ENCODE measurements at places on chromosomes 6 and 20.
A peak's percentile ranks its signal among the peaks of the same experiment; 100 is the strongest.

- no peak for DNase-seq
These were observed 114.8 kb downstream of the SCML4 start for GRCh38 chr6:107709341-107709740.

- DNase-seq, result no peak
These were observed 22.9 kb upstream of the TBC1D7 start for GRCh38 chr6:13351271-13351670.

- DNase-seq, result no peak
These were observed 29.5 kb upstream of the SIRPG start for GRCh38 chr20:1687053-1687452.

DNA sequence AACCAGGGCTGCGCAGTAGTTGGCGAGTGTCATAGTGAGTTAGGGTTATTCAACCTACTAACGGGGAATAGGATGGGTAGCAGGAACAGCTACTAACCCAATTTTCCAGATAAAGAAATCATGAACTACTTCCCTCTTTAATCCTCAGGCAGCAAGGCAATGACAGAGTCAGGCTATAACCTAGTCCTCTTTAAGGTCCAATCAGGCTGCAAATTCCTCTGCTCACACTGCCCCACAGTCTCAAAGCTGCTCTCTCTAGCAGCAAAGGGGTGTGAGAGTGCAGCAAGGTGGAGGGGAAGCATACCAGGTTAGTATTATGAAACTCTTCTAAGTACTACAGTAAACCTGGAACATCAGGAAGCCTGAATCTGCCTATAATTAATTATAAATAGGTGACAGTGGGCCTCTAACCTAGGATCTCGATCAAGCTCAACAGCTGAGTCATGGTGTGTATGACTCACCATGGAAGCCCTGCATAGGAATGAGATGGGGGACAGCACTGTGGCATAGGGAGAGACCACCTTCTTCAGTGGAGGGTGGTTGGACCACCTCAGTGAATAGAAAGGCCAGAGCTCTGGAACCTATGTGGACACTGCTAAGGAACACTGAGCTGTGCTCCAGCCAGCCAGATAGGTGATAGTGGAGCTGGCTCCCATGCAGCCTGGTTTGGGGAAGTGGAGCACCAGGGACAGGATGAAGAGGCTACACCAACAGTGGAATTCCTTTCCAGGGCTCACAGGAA is 7.9 kb downstream of the PEX6 start:
- DNase-seq, result no peak

DNA sequence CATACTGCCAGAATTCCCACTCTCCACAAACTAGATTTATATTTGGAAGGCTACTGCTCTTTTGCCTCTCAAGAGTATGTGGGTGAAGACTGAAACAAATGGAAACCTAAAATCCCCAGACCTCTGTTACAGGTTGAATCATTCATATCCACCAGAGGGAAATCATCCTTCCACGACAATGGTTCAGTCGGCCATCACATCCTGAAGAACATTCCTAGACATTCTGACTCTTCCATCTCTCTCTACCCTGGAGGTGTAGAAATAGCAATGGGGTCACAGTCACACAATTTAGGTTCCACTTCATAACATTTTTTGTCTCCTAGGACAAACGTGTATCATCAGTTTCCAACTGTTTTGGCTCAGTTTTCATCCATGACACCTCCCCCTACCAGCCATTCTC is 8.6 kb downstream of the GPX5 start:
- DNase-seq, result no peak

DNA sequence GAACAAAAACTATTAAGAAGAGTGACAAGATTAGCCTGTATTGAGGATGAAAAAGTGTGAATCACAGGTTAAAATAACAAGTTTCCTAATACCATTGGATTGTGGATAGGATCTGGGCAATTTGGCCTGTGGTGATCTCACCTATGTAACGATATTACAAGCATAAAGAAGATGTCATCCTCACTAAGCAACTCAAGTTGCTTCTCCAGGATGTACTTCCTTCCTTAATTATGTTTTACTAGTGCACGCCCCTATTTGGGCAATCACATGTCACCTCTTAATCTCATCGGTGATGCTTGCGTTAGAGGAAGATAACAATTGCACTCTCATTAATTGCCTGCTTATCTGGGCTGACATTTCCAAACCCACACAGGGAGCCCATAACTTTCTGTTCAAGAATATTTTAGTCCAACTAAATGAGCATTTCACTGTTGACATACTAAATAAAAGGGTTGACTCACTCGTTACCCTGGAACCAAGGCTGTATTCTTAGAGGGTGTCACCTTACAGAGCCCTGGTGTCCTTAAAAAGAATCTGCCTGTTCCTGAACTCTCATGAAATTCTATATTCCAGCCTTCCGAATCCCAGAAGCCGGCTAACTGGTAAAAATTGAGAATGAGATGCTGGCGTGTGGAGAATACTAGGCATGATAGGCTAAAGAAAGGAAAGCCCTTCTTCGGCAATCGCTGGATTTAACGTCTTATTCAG is 88.2 kb upstream of the ATXN1 start:
- no peak for DNase-seq

DNA sequence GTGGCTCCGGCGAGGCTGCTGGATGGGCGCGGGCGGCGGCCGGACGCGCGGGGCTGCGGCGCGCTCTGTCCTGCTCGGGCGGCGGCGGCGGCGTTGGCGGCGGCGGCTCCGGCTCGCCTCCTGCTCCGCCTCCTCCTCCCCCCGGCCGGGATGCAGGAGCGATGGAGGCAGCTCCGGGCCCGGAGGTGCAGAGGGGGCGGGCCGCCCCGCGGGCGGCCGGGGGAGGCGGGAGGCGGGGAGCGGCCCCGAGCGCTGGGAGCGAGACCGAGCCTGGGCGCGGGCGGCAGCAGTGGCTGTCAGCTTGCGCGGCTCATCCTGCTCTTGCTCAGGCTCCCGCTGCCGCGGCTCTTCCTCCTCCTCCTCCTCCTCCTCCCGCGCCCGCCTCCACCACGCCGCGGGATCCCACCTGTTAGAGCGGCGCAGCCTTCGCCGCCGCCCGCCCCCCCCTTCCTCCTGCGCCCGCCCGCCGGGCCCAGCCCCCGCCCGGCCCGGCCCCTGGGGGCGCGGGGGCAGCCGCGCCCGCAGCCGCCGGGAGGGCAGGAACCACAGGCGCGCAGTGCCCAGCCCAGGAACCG is at the start of gene NOL4L:
Gene NOL4L (minus strand): TSS at position 323 of the 575 bp plus-strand sequence. CDS start 443 bp downstream, outside the sequence.
- no peak for DNase-seq

GRCh38 chr6:55833284-55833683 is 42.1 kb downstream of the BMP5 start:
- DNase-seq, result no peak

- no peak for DNase-seq
These were observed 84.4 kb upstream of the STMND1 start for GRCh38 chr6:17017416-17017815.

- DNase-seq, result no peak
These were observed 101.7 kb upstream of the IYD start for GRCh38 chr6:150266963-150267685.

DNA sequence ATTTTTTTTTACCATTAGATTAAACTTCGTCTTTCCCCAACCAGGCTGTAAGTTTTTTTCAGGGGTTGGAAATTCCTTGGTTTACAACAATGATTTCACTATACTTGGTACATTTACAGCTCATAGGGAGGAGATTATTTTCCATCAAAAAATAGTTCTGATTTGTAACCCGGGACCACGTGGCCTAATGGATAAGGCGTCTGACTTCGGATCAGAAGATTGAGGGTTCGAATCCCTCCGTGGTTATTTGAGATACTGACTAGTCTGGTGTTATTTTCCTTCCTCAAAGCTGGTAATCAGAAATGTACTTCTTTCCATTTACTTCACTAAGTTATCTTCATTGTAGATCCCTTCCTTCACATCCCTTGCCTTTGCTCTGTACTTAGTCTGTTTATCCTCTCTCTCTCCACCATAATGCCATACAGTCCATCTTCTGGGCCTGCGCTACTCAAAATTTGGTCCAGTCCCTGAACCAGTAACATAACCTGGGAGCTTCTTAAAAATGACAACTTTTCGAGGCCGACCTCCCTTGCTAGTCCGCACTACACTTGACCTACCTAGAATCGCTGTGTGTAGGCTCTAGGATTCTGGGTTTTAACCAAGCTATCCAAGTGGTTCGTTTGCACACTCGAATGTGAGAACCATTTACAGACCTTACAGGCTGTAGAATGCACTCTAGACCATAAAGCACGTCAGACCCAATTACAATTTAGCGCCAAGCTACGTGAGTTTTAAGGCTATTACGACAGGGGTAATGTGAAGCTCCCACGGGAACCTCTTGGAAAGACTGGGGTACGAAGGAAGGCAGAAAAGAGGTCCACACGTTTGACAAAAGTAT is 42.1 kb upstream of the BTN3A2 start:
- DNase-seq, result peak; percentile 66

DNA sequence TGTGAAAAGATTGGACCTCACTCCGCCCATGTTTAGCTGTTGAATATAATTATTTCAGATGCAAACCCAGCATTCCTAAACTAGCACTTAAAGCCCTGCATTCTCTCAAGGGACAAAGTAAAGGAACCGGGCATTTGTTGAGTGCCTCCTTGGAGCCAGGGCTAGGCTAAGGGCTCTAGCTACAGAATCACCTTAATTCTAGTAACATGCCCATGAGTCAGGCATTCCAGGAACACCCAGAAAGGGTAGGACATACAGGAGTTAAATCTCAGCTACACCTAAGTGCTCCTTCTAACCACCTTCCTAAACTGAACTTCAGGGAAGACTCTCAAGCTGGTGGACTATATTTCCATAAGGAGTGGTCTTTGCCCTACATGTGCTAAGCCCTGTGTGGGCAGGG is 89.4 kb downstream of the SLC24A3 start:
- no peak for DNase-seq

DNA sequence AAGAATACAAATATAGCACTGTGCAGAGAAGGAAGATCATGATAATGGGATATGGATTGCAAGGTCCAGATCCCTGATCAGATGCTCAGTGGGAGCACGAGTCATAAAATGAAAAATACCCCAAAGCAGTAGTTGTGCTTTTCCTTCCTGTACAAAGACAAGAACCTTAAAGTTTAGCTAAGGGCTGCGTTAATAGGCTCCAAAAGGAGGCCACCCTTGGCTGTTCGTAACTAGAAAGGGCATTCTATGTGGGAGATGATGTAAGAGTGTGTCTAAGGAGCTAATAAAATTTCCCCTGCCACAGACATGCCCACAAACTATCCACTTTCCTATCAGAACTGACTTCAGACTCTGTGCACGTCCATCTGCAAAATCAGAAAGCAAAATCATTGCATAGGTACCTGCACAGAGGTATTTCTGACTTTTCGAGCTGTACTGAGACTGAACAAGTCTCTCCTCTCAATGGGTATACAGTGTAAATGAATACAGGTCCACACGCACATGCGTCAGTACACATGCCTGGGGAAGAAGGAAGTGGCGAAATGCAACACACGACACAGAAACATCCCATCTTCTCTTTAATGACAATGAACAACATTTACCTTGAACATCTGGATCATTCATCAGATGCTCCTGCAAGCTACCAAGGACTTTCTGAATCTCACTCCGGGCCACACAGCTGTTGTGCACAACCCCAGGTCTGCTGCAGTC is 16.9 kb upstream of the ANKRD60 start:
- no peak for DNase-seq

DNA sequence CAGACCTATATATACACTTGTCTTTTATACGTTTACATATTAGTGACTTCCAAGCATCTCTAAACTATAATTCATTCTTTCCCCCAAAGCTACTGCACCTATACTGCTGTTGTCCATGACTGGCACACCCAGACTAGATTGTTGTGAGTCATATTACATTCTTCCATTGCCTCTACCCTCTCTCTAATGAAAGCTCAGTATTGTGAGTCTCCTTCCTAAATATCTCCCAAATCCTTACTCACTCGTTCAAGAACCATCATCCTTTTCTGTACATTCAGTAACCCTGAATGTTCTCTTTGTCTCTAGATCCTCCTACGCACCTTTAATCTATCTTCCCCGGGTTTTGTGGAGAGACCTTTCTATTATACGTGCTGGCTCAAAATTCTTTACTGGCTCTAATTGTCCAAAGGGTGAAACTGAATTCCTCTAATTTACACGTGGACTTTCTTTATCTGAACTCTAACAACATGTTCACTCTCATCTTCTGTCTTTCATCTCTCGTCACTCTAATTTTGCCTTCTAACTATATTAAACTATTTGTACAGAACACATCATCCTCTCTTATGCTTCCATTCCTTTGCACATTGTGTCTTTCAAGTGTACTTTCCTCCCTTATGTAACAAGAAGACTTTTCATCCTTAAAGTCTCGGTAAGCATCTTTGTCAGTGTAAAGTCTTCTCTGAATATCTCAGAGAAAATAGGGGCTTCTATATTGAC is 109.3 kb downstream of the IBTK start:
- no peak for DNase-seq

DNA sequence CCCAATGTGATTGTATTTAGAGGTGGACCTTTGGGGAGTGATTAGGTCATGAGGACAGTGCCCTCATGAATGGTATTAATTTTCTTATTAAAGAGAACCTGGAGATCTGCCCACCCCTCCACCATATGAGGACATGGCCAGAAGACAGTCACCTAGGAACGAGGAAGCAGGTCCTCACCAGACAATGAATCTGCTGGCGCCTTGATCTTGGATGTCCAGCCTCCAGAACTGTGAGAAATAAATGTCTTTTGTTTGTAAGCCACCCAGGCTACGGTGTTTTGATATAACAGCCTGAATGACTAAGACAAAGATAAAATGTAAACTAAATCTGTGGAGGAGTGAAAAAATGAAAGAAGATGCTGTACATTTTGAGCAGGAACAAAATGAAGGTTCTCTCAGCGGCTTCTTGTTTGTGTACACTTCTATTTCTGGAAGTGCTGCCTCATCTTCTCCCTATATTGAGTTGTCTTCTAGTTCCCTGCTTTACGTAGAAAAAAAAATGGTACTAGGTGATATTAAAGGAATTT is 1.5 kb upstream of the IPCEF1 start:
- DNase-seq, result no peak

GRCh38 chr6:53302678-53303360 is 45.9 kb downstream of the ELOVL5 start:
- no peak for DNase-seq

DNA sequence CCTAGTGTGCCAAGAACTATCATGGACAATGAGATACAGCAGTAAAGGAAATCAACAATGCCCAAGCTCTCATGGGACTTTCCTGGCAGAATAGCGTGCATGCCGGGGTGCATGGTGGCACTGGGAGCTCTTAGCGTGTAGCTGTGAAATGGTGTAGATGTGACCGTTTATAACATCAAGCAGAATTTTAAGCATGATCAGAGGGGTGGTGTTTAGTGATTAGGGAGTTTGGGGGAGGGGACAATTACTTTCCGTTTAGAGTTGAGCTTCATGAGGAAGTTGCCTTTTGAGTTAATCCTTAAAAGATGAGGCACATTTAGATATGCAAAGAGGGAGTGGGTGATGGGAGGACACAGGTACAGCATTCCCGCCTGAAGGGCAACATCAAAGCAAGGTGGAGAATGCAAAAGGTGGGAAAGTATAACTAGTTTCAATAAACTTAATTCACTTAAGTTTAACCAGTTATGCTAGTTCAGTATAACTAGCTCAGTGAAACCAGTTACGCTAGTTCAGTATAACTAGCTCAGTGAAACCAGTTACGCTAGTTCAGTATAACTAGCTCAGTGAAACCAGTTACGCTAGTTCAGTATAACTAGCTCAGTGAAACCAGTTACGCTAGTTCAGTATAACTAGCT is 661.6 kb downstream of the QKI start:
- no peak for DNase-seq
